ENCODE measurements at places on chromosomes 4 and X.

GRCh38 chr4:105036991-105037390 is 109.7 kb upstream of the TET2 start:
- no peak for DNase-seq

DNA sequence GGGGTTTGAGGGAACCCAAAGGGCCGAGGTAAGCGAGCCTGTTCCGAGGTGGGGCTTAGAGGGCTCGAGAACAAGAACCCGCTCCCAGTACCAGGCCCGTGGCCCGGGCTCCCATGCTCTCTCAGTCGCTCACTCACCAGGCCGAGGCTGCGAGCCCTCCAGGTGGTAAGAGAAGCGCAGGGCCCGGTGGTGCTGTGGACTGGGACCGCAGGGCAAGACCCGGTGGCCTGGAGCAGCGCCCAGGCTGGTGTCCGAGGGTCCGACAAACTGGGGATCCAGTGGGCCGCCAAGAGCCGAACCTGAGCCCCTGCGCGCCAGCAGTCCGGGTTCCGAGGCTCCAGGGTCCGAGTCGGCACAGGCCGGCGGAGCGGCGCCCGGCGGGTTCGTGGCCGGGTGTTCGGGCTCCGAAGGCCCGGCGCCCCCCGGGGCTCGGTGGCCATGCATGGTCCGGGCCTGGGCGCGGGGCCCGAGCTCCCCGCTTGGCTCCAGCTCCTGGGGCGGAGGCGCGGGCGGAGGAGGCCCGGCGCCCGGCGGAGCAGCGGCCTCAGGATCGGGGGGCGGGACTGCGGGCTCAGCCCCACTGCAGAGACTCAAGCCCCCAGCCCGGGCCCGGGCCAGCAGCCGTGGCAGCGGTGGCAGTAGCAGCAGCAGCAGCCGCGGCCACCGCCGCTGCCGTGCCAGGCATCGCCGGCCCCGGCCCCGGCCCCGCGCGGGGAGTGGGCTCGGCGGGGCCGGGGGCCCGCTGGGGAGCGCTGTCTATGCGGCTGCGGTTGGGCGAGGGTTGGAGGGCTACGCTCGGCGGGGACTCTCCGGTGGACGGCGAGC is 833 bp downstream of the FGD1 start:
- DNase-seq, result no peak

DNA sequence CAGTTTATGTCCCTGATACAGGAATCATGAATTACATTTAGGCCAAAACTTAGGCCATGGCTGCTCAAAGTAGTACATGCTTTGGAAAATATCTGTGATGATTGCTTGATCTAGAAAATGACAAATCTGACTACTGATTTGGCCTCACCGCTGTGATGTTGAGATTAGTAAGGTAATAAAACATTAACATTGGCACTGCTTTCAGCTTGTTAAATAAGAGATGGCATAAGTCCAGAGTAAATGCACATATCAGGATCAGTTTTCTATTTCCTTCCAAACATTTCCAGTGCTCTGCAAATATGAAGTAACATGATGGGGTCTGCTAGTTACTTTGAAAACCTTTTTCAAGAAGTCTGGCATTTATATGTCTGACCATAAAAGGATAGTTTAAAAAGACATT is 687.3 kb upstream of the ACTRT1 start:
- no peak for DNase-seq

GRCh38 chr4:144104509-144105130 is 35.9 kb downstream of the GYPA start:
- no peak for DNase-seq

GRCh38 chr4:125262079-125262478 is 52.7 kb upstream of the FAT4 start:
- DNase-seq, result no peak

DNA sequence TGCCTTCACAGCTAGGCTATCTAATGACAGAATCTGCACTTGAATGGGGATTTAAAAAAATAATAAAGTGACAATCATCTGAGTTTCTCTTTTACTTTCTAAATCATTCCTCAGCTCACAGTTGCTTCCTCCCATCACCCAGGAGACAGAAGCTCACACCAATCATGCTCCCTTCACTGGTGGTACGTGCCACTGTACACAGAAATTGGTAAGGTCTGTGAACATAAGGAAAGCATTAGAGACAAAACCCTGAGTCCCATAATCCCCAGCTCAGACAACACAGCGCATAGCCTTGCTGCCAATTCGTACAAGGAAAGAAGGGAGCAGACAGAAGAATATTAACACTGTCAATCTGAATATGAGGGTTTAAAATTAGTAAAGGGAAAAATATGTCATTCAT is 133.1 kb downstream of the IDS start:
- no peak for DNase-seq

GRCh38 chr4:113278324-113278934 is 229.0 kb downstream of the ANK2 start:
- peak; percentile 33 for DNase-seq

- no peak for DNase-seq
These were observed 14.4 kb upstream of the FAM9A start for GRCh38 chrX:8815460-8816065.

DNA sequence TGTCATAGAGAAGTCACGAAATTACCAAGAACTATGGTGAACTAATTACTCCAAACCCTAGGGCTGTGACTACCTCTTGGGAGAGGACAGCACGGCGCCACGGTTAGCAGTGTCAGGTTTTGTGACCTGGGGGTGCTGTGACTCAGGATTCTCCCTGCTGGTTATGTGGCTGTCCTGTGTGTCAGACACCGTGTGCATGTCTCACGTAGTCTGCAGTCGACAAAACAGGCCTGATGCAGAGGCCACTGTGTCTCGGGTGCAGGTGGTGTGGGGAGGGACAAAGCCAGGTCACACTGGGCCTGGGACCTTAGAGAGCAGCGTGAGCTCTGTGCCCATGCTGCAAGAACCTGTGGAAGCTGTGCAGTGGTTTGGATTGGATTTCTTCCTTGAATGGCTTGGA is 34.1 kb downstream of the TNIP2 start:
- DNase-seq, result no peak

GRCh38 chrX:68694435-68695205 is 47.2 kb downstream of the STARD8 start:
- DNase-seq, result no peak

GRCh38 chrX:21800344-21800770 is 39.1 kb upstream of the MBTPS2 start:
- no peak for DNase-seq

DNA sequence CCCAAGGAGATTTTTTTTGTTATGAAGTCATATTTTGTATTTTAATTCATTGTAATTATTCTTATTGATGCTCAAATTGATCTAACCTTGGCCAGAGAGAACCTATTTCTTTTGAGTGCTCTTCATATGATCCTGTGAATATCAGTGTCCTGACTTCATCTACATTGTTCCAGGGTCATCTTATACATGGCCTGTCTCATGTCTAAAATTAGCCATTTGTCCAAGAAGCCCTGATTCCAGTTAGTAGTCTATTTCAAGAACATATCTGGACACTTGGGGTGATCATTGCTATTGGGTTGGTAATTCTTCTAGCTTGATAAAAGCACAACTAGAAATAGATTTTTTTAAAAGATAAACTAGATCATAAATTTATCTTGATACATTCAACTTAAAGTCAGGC is 266.2 kb downstream of the SPRY1 start:
- no peak for DNase-seq

DNA sequence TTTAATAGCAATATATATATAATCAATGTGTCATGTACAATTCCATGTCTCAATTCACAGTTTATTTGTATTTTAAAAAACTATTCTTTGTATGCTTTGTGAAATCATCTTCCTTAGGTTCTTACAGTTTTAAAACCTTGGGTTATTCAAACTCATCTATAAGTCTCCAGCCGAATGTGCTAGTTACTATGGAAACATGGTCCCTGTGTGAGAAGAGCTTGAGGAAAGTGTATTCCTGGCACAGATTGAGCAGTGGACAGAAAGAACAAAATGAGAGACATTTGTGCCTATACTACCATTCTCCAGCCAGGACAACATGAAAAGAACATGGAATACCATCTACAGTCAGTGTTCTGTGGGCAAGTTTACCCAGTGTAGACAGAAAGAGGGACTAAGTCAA is 103.4 kb downstream of the EFHC2 start:
- no peak for DNase-seq

DNA sequence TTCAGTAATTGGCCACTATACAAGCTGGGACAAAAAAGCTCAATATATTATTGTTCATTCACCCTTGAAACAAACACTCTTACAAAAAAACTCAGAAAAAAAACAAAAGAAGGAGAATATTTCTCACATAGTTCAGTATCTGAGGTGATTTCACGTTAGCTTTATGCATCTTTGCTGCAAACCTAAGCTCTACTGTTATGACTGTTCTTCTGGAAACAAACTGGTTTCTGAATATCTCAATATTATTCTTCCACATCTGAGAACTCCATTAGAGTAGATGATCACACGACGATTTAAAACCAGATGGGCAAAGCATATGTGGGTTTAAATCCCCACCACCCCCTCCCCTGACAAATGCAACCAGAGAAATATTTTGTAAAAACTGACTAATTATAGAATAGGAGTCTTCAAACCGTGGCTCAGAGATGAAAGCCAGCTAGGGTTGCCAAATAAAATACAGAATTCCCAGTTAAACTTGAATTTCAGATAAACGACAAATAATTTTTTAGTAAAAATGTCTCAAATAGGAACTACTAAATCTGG is 182.0 kb upstream of the FAM241A start:
- DNase-seq, result no peak

Measured in activated T-cell treated with anti-CD3 and anti-CD28 coated beads for 1 hour (primary cell).